ENCODE measurements at places on chromosomes 6 and 20.
A peak's percentile ranks its signal among the peaks of the same experiment; 100 is the strongest.

DNA sequence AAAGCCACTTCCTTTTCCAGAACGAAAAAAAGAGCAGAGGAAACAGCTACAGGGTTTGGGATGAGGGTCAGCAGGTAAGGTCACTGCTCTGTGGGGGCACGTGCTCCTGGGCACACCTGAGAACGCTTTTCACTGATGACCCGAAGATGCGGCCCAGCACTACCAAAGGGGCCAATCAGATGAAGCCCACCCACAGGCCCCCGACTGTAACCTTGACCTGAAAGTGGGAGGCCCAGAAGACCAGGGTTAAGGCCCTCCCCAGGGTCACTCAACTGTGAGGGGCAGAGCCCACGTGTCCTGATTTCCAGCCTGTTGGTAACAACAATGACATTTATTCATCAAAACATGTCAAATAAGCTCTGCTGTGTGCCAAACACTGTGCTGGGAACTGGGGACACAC is 108.0 kb downstream of the BMP7 start:
- DNase-seq = no peak

DNA sequence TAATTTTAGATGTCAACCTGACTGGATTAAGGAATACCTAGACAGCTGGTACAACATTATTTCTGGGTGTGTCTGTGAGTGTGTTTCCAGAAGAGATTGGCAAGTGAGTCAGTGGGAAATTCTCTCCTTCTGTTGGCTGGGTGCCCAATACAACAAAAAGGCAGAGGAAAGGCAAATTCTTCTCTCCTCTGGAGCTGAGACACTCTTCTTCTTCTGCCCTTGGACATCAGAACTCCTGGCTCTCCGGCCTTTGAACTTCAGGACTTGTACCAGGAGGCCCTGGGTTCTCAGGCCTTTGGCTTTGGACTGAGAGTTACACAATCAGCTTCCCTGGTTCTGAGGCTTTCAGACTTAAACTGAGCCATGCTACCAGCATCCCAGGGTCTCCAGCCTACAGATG is 7.8 kb upstream of the BTN3A1 start:
- no peak for DNase-seq

DNA sequence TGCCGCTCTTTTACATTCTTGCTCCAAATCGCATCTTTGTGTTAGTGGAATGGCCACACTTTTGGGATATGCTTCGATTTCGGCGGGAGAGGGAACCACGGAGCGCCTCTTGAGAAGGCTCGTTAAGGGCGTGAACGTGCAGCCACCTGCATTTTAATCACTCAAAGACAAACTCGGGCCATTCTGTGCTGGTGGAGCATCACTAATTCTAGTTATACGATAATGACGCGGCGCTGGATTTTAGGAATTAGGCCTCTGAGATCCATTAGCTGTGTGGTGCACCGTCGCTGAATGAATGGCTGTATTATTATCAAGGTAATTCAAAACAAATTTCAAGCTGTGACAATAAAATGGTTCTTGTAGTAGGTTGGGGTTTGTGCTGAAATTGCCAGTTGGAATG is 305.6 kb downstream of the CDH4 start:
- DNase-seq = no peak

DNA sequence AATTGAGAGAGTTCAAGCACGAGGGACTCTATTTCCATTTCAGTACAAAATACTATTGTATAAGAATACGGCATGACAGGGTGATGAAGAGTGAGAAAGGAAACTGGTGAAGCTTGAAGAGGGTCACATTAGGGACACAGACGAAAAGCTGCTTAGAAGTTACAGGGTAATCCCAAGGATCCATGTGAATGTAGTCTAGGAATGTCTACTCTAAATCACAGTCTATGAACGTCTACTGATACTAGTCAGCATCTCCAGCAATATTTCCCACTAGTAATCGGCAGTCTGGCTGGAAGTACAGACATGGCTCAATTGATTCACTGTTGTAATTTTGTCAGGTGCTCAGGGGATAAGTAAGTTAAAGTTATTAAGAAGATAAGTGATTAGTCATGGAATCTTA is 156.4 kb downstream of the ASCC3 start:
- DNase-seq = no peak

DNA sequence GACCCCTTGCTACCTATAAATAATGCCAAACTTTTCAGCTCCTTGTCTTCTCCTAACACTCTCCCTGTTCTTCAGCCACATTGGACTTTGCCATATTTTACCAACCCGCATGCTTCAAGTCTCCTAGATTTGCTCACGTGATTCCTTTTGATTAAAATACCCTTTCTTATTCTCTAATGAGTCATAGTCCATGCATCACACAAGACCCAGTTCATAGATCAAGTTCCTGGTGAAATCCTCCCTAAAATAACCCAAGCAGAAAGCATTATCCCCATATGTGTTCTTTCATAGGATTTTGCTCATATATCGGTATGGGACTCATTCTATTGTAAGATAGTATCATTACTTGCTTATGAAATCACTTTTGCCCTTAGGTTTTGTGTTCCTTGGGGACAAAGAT is 108.9 kb upstream of the STXBP5 start:
- DNase-seq = no peak

DNA sequence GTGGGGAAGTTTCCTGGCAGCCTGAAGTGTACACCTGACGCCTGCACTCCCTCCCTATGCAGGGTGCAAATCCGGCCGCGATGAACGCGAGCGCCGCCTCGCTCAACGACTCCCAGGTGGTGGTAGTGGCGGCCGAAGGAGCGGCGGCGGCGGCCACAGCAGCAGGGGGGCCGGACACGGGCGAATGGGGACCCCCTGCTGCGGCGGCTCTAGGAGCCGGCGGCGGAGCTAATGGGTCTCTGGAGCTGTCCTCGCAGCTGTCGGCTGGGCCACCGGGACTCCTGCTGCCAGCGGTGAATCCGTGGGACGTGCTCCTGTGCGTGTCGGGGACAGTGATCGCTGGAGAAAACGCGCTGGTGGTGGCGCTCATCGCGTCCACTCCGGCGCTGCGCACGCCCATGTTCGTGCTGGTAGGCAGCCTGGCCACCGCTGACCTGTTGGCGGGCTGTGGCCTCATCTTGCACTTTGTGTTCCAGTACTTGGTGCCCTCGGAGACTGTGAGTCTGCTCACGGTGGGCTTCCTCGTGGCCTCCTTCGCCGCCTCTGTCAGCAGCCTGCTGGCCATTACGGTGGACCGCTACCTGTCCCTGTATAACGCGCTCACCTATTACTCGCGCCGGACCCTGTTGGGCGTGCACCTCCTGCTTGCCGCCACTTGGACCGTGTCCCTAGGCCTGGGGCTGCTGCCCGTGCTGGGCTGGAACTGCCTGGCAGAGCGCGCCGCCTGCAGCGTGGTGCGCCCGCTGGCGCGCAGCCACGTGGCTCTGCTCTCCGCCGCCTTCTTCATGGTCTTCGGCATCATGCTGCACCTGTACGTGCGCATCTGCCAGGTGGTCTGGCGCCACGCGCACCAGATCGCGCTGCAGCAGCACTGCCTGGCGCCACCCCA is 1.2 kb downstream of the GPR6 start:
- DNase-seq = no peak

DNA sequence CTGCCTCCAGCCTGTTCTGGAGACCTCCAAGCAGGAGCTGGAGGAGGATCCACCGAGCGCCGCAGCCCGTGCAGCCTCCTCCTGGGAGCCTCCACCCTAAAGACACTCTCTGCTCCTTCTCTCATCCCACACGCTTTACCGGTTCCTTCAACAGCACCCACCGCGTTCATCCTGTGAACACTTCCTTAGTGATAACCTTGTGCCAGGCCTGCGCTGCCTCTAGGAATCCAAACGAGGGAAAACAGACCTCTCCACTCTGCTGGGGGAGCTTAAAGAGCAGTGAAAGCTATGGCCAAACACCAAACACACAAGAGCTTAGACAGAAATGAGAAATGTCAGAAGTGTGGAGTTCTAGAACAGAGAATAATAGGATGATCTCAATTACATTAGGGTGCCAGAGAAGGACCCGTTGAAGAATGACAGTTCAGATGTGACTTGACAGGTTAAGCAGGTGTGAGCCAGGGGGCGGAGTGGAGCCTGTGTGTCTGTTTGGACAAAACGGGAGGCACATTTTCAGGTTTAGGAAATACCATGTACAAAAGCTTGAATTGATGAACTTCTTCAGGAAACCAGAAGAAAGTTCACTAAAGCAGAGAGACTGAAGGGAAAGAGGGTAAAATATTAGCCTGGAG is 28.5 kb upstream of the HLA-DRB5 start:
- DNase-seq = no peak

- DNase-seq = peak; percentile 47
Measured at GRCh38 chr20:49846206-49846807, 33.7 kb downstream of the SLC9A8 start.
